Heart right ventricle (tissue), 16 donors: ENCODE measurements at places on chromosomes 6 and 20.

GRCh38 chr20:3973705-3974104, 41.7 kb downstream of the RNF24 start:
- DNase-seq: no peak

GRCh38 chr20:25056690-25057233, 1.2 kb downstream of the ACSS1 start:
- no peak for DNase-seq

DNA sequence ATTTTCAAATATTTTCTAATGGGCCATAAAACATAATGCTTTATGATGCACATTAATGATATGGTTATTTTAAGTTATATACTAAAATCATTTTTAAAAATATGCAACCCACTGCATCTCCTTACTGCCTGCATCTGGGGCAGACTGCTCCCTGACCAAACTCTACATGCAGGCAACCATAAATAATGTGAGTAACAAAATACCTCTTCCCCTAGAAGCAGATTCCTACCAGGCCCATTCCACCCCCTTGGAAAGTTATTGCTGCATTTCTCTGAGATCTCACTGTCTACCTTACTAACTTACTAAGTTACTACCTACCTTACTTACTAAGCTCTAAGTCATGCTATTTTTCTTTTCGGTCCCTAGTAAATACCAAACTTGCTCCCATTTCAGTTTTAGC, 71.8 kb downstream of the ATG5 start:
- DNase-seq: no peak

GRCh38 chr20:53050338-53050737, 78.2 kb downstream of the TSHZ2 start:
- no peak for DNase-seq

GRCh38 chr20:53530440-53530839, 63.2 kb downstream of the ZNF217 start:
- no peak for DNase-seq

DNA sequence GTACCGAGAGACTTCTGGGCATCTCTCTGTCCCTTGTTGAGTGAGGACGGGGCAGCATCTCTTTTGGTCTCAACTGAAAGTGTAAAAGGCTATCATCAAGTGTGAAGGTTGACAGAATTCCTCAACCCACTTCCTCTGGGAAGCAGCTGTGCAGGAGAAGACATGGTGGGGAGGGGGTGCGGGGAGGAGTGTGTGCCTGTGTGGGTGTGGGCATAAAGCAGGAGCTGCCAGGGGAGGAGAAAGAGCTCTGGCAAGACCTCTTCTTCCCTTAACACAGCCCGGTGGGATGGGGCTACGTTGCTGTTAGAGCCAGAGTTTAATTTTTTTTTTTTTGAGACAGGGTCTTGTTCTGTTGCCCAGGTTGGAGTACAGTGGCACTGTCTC, 31.8 kb downstream of the CPXM1 start:
- no peak for DNase-seq

DNA sequence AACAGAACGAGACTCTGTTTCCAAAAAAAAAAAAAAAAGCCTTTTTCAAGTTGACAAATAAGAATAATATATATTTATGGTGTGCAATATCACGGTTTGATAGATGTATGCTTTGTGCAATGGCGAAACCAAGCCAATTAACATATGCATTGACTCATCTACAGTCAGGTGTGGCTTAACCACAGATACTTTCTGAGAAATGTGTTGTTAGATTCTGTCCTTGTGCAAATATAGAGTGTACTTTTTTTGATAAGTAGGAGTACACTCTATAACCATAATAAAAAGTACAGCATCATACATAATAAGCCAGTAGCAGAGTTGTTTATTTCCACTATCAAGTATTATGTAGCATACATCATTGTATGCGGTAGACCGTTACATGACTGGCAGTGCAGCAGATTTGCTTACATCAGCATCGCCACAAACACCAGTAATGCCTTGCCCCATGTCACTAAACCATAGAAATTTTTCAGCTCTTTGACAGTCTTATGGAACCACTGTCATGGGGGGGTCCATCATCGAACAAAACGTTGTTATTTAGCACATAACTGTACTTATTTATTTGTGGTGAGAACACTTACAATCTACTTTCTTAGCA, 59.2 kb downstream of the TMEM170B start:
- DNase-seq: no peak

DNA sequence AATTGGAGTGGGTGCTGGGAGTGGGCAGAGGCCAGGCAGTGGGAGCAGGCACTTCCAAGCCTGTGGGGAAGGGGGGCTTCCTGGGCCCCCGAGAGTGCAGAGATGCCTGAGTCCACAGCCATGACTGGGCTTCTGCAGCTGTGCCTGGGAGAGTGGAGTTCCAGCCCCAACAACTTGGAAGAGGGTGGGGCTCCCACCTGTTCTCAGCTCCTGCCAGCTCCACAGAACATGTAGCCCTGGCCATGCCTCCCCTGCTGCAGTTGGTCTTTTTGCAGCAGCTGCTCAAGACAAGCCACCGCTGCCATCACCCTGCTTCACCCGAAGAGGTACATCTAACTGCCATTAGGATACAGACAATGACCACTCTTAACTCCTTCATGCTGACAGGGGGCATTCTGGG, 1092.3 kb downstream of the KHDRBS2 start:
- no peak for DNase-seq

GRCh38 chr6:169692516-169692915, 9.3 kb downstream of the WDR27 start:
- no peak for DNase-seq
